Placental epithelial cell (primary cell): ENCODE measurements at places on chromosomes 11 and 22. TPM values are rescaled to one million over a fixed set of nuclear protein-coding genes. Genes with fewer than 3 reads are reported as not detected.

The TSSK2 gene
- not detected in 2 replicates for total RNA-seq

The GRIA4 gene
- not detected in 2 replicates for total RNA-seq

The MORC2 gene
- 13.2 and 20.0 TPM in 2 replicates for total RNA-seq

The F2 gene
- total RNA-seq: not detected in 2 replicates

The OR51B5 gene
- 0.22 TPM in 1 of 2 replicates, not detected in the other for total RNA-seq

The INS gene
- total RNA-seq: 1.6 TPM in 1 of 2 replicates, not detected in the other

The PATE4 gene
- not detected in 2 replicates for total RNA-seq

The TESMIN gene
- 4.7 and 5.6 TPM in 2 replicates for total RNA-seq

The NLRP14 gene
- under 0.01 TPM in 1 of 2 replicates, not detected in the other for total RNA-seq

The ASPHD2 gene
- 0.65 TPM in 1 of 2 replicates, not detected in the other for total RNA-seq

The OR8D1 gene
- total RNA-seq: not detected in 2 replicates

The OR52E8 gene
- total RNA-seq: not detected in 2 replicates

The PTPMT1 gene
- 38.1 and 79.4 TPM in 2 replicates for total RNA-seq

The JHY gene
- total RNA-seq: 5.5 and 6.4 TPM in 2 replicates

The BSX gene
- not detected in 2 replicates for total RNA-seq

The GAL3ST3 gene
- total RNA-seq: not detected in 2 replicates

The IGSF22 gene
- under 0.01 and 0.22 TPM in 2 replicates for total RNA-seq

The OR51G2 gene
- not detected in 2 replicates for total RNA-seq

The TRPC6 gene
- under 0.01 TPM in 1 of 2 replicates, not detected in the other for total RNA-seq

The TMEM121B gene
- under 0.01 TPM in 1 of 2 replicates, not detected in the other for total RNA-seq

The BEST1 gene
- total RNA-seq: under 0.01 and 0.11 TPM in 2 replicates

The CCDC87 gene
- total RNA-seq: 0.87 and 1.2 TPM in 2 replicates

The TMEM45B gene
- total RNA-seq: not detected in 2 replicates

The POLA2 gene
- 5.0 and 6.3 TPM in 2 replicates for total RNA-seq

The RASD2 gene
- total RNA-seq: not detected in 2 replicates

The OR8G1 gene
- not detected in 2 replicates for total RNA-seq

The SCGB1C1 gene
- total RNA-seq: not detected in 2 replicates

The FIBIN gene
- under 0.01 and 0.11 TPM in 2 replicates for total RNA-seq

The FAM111B gene
- 2.2 and 5.9 TPM in 2 replicates for total RNA-seq

The PATE2 gene
- total RNA-seq: not detected in 2 replicates

The RAG2 gene
- not detected in 2 replicates for total RNA-seq

The INPP5J gene
- 0.43 and 0.79 TPM in 2 replicates for total RNA-seq

The C11orf86 gene
- not detected in 2 replicates for total RNA-seq

The ZNF70 gene
- total RNA-seq: 5.1 and 6.5 TPM in 2 replicates

The UBQLN3 gene
- under 0.01 TPM in 1 of 2 replicates, not detected in the other for total RNA-seq

The NPTXR gene
- total RNA-seq: 0.43 and 0.79 TPM in 2 replicates

The CCDC89 gene
- 7.0 and 12.6 TPM in 2 replicates for total RNA-seq

The TREH gene
- not detected in 2 replicates for total RNA-seq

The KIF18A gene
- 3.1 and 4.0 TPM in 2 replicates for total RNA-seq

The ATG13 gene
- 52.6 and 79.9 TPM in 2 replicates for total RNA-seq

The FXYD6 gene
- total RNA-seq: 0.39 TPM in 1 of 2 replicates, not detected in the other

The SLN gene
- not detected in 2 replicates for total RNA-seq

The APOBEC3C gene
- total RNA-seq: 16.9 TPM in 2 replicates

The JAML gene
- under 0.01 TPM in 1 of 2 replicates, not detected in the other for total RNA-seq

The CABP4 gene
- total RNA-seq: not detected in 2 replicates

The C22orf42 gene
- total RNA-seq: not detected in 2 replicates

The MS4A4A gene
- not detected in 2 replicates for total RNA-seq

The RIMBP3B gene
- 0.65 and 0.79 TPM in 2 replicates for total RNA-seq

The LRRC55 gene
- total RNA-seq: not detected in 2 replicates

The OR10D3 gene
- not detected in 2 replicates for total RNA-seq

The TRPM5 gene
- under 0.01 TPM in 1 of 2 replicates, not detected in the other for total RNA-seq
